Fibroblast of skin of back (primary cell): ENCODE measurements at places on chromosomes 2 and 18.

- peak; percentile 79 for DNase-seq
These were observed 72.9 kb downstream of the PKP4 start for GRCh38 chr2:158529379-158530259.

DNA sequence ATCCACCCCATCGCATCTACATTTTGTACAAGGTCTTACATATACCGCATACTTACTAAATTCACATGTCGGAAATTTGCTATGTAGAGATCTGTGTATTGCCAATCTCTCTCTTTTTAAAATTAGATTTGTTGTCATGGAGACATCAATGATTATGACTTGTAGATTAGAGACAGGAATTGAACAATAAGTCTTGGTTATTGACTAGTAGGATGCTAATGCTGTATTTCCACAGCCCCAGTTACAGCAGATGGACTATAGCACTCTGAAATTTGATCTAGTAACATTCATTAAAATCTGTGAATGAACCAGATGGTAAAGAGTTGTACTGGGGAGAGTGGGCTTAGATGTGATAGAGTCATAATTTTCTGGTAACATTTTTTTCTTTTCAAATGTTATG, 805.7 kb downstream of the SLC4A3 start:
- DNase-seq, result no peak

DNA sequence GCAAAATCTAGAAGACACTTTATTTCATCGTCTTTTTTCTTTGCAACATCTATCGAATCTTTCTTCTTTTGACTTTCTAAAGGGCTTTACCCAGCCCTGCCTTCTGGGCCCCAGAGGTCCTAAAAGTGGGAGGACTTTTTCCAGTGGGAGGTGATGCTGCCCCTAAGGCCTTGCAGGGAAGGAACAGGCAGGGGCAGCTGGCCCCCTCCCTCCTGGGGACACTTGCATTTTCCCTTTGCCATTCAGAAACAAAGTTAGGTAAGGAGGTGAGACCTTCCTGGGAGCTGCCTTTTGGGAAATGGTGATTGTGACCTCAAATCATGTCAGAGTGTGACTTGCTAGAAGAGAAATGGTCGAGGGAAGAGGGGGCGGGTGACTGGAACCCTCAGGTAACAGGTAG, 132.7 kb downstream of the GLI2 start:
- no peak for DNase-seq

DNA sequence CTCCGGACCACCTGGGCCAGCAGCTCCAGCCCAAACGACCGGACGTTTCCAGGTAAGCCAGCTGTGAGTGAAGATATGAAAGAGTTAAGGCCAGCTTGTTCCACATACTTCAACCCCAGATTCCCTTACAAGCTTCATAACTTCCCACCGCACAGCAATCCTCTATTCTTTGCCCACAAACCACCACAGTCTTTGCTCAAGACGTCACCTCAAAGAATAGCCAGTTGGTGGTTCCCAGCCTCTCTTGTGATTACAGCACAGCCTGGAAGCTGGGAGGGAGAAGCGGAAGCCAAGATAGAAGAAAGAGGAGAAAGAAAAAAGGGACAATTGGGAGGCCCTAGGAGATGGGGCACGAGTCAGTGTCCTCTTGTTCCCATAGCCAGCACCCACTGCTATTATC, 70.6 kb downstream of the NRP2 start:
- DNase-seq, result peak; percentile 78

DNA sequence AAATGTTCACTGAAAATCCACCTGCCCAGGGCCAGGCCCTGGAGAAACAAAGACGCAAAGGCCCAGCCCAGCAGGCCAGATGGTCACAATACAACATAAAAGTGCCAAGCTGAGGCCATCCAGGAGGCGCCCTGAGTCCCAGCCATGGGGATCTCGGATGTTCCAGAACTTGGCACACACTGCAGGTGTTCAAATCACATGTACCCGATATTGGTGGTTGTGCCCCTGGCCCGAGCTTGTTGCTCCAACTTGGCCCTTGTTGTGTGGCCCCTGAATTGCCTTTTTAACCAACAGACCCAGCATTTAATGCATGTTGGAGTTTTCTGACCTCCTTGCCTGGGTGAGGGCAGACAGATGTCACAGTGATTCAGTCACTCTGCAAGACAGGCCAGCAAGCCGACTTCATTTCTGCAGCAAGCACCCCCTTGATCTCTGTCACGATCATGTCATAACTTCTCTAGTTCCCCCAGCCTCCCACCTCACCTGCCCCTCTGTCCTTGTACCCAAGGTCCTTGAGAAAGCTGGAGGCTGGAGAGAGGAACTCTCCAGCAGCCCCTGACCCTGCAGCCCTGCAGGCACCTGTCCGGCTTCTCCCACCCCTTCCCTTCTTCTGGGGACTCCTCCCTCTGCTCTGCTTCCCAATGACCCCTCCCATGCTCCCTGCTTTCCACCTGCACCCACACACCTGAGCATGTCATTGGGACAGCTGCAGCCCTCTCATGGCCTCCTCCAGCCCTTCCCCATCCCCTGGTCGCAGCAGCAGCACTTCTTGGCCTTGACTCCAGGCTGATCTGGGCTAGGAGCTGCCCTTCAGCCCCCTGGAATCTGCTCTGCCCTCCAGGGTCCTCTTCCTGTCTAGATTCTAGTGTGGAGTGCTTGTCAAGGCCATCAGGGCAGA, 9.1 kb downstream of the NGEF start:
- DNase-seq, result no peak

DNA sequence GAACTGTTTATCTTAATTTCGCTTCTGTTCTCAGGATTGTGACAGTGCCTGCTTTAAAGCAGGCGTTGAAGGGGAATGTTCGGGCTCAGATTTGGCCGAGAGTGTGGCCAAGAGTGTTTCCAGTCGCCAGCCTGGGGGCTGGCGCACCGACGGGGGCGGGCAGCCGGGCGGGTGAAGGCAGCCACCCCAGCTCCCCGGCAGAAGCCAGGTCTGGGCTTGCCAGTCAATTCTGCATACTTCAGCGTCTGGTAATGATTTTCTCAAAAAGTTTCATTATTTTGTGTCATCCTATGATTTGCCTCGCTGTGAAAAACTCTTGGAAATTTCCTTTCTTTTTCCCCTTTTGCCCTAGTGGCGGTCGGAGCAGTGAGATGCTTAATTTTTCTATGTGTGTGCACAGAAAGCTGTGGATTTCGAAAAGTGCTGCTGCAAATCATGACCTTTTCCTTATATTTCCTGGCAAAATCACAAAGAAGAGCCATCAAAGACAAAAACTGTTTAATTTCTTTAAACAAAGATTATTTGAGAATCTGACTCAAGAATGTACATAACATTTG, 856 bp downstream of the FAM228A start:
- no peak for DNase-seq

- DNase-seq, result no peak
These were observed 19.3 kb downstream of the GATA6 start for GRCh38 chr18:22188559-22189267.

DNA sequence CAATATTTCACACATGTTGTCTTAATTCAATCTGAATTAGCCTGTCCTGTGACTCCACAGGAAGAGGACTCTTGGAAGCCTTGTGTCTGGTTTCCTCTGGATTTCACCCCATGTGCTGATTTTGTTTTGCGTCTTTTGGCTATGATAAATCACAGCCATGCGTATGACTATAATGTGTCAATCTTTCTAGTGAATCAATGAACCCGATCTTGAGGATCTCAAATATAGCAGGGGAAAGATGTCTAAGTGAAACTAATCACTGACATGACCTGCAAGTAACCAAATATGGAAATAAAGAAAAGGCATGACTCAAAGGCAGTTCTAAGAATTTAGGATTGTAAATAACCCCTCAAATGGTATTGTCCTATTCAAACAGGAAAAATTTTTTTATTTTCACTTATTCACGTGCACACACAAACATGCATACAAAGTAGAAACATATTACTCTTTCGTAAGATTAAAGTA, 8.2 kb downstream of the WDFY1 start:
- peak; percentile 51 for DNase-seq

GRCh38 chr18:58905777-58906428, 41.2 kb downstream of the ZNF532 start:
- no peak for DNase-seq

DNA sequence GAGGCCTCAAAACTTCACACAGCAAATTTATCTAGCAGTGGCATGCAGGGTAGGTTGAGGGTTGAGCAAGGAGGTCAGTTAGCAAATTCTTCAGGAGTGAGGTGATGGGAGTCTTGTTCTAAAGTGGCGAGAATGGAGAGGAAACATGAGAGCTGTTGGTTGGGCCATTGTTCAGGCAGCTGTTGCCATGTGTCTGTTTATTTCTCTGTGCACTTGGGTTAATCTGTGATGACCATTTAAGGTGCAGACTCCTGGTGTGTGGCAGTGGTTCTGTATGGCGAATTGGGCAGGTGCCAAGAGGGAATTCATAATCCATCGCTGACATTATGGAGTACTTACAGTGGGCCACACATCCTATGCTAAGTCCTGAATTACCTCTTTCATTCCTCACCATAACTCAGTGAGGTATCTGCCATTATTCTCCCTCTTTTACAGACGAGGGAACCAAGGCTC, 30.4 kb downstream of the TMEM178A start:
- peak; percentile 77 for DNase-seq

- peak; percentile 93 for DNase-seq
These were observed 5.0 kb upstream of the SERPINB2 start for GRCh38 chr18:63882333-63883141.

DNA sequence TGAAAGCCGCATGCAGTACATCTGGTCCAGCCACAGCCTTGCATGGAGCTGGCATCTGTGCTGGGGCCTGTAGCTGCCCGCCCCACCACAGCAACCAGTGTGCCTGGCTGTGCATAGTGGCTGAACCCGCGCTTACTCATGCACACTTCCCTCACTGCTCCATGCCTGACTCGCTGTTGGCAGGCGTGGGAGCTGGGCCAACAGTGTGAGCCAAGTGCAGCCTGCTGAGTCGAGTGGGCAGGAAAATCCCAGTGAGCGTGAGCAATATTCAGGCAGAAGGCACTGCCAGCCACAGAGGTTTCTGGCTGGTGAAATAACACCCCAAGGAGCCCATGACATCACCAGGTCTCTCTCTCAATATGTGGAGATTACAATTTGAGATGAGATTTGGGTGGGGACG, 1674.1 kb upstream of the TMEFF2 start:
- peak; percentile 26 for DNase-seq

- peak; percentile 36 for DNase-seq
These were observed 26.0 kb upstream of the FOSL2 start for GRCh38 chr2:28366496-28367282.

GRCh38 chr2:214830794-214831346, 21.4 kb upstream of the BARD1 start:
- peak; percentile 26 for DNase-seq

DNA sequence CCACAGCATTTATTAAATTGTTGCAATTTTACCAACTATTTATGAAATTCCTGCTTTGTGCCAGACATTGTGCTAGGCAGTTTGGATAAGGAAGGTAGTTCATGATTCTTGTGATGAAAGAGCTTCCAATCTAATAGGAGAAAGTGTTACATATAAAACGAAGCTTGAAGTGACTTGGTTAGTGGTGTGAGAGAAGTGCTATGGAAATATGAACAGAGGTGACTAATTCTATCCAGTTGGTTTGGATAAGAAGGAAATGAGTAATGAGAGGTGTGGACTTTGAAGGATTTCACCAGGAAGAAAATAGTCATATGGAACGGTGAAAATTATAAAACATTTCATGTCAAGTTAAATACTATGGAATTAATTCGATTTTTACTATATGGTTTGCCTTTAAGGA, 48.6 kb downstream of the EML6 start:
- peak; percentile 73 for DNase-seq
